Esophagus squamous epithelium (tissue), 5 donors: ENCODE measurements at places on chromosomes 13 and 19.

- DNase-seq: no peak
These were observed 6.9 kb downstream of the CAPN12 start for GRCh38 chr19:38737281-38737865.

DNA sequence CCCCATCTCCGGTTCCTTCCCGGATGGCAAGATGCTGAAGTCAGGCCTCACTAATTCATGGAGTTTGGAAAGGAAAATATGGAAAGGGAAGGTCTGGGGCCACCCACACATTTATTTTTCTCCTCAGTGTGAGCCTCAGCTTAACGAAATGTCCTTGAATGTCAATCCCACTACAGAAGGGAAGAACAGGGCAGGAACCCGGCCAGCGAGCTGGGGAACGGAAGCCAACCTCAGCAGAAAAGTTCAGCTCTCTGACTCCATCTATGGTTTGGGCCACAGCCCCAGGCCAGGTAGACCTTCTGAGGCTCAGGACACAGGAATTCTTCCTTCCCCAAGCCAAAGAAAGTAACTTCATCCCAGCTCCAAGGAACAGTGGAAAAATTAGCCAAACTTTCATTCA is 8.4 kb downstream of the C19orf12 start:
- no peak for DNase-seq

GRCh38 chr19:7866399-7867091 is 7.6 kb downstream of the PRR36 start:
- DNase-seq: no peak

DNA sequence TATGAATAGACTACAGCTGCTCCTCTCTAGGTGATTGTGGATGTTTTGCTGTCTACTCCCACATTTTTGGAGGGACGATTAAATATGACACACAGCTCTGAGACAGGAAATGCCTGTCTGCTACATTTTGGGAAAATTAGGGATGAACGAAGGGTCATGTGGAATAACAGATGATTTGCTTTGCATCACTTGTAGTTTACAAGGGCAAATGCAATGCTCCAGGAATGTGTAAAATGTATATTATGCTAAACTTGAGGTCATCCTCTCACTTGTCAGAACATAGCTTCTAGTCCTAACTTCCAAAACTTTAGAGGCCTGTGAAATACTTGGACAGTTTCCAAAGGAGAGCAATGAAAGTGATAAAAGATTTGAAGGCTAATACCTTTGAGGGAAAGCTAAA is 284.2 kb upstream of the DACH1 start:
- no peak for DNase-seq

DNA sequence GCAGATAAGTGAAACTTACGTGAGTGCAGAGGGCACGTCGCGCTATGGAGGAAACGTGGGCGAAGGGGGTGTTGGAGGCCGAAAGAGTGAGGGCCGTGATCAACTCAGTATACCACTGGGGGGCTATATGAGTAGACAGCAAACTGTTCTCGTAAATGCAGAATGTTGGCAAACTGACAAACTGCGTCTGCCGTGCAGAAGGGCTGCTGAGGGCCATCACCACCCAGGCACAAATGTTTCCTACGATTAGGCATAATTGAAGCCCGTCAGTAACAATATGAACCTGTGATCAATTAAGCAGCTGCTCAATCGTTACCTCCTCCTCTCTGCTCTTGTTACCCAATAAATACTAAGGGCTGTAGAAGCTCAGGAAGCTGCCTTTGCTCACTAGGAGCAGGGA is 17.3 kb upstream of the MADCAM1 start:
- DNase-seq: no peak

DNA sequence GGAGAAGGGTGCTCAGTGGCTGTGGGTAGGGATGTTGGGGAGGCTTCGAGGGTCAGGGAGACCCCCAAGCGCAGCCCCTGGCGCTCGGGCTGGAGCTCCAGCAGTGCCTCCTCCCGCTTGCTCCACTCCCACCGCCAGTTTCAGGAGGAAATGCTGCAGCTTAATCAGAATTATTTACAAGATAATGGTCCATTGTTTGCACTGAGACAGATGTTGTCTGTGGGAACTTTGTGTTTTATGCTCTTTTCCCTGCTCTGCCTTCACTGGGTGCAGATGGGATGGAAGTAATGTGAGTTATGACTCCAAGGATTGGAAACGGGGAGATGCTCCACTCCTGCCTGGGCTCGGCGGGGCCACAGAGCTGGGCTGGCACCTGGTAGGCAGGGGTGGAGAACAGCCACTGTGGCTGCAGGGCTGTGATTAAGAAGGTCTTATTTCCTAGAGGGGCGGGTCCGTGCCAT is 192.4 kb downstream of the ZNF536 start:
- no peak for DNase-seq

DNA sequence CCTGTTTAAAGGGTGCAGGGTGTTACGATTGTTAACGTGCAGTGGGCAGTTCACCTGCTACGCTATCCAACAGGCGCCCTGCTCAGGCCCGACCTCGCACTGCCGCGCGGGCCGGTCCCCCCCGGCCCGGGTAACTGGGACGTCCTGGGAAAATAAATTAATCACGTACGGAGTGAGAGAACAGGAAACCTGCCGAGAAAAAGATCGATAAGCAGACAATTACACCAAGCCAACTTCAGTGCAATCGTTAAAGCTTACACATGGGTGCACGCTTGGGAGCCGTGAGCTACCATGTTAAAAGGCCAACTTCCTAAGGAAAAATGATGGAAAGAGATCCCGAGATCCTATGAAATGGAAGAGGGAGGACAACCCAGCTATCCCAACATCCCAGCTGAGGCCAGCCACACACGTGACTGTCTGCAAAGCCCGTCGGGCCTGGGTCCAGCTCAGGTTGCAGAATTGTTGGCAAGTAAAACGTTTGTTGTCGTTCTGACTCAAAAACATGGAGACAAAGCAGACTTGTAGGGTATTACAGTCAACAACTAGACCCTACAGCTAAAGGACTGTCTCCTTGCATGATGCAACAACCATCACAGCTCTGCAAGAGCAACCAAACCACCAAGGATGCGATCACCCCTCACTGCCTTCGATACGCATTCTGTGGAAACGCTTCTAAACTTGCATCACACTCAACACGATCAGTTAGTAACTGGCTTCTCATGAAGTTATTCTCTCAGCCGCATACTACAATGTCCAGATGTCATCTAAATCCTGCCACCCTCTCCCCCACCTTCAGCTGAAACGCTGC is 741 bp upstream of the TUBGCP3 start:
- DNase-seq: no peak

DNA sequence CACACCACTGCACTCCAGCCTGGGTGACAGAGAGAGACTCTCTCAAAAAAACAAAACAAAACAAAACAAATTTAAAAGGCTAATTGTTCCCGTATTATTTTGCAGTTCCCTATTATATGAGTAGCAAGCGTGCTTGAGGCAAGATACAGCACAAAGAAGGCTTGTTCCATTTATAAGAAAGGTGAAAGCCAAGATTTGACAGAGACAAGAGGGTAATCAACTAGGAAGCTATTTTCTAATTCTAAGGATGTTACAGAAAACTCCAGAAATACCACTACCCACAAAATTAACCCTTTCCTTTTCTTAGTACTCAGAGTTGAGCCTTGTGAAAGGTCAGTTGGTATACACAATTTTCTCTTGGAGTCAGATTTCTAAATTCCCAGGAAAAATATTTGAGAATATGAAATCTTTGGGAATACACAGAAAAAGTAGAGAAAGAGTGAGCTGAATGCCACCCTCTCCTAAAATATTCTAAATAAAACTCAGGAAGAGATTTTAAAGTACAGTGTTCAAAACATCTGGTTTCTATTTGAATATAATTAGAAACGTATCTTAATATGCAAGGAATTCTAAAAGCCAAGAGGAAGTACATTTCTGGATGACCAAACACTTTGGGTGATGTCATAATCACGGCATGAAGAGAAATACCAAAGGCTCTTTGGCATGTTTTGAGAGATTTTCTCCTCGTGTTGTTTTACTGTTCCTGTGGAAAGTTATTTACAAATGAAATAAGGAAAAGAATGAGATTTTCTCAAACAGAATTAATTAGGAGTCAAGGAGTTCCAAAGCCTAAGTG is 63.0 kb upstream of the FLT1 start:
- DNase-seq: no peak

GRCh38 chr13:48188601-48189000 is 44.4 kb upstream of the ITM2B start:
- no peak for DNase-seq

GRCh38 chr19:5303208-5303607 is 37.4 kb downstream of the PTPRS start:
- no peak for DNase-seq

DNA sequence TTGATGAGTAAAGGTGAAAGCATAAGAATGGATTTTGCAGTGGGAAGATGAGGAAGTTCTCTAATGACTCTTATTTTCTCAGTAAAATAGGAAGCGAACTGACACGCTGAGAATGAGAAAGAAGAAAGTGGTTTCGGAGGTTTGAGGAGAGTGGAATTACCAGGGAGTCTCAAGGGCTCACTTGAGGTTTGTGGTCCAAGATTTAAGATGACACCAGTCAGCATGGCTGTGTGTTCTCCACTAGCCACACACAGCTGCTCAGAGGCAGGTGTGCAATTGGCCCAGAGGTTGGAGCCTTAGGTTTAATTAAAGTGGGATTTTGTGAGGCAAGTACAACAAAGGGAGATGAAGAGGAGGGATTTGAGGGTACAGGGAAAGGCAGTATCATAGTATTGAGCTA is 99.6 kb upstream of the NBEA start:
- no peak for DNase-seq

- DNase-seq: no peak
These were observed 128.0 kb downstream of the DCT start for GRCh38 chr13:94351292-94351990.

DNA sequence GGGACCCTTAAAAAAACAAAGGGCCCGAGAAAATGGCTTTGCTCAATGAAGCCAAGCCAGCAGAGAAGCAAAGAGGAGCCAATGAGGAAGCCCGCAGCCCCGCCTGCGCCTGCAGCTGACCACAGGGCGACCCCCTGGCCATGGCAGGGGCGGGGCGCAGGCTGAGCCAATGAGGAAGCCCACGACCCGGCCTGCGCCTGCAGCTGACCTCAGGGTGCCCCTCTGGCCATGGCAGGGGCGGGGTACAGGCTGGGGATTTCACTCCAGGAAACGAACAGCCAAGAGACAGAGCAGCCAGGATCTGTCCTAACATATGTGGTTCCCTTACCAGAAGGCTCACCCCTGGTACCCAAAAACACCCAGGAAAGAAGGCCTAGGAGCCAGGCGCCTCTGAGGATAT is 101.4 kb downstream of the STK24 start:
- no peak for DNase-seq

GRCh38 chr19:19477705-19478383 is 37.5 kb downstream of the TSSK6 start:
- DNase-seq: no peak

GRCh38 chr19:289651-290371 is 1.4 kb downstream of the PLPP2 start:
- DNase-seq: no peak

- no peak for DNase-seq
These were observed 5.5 kb upstream of the WTIP start for GRCh38 chr19:34475975-34476594.

GRCh38 chr13:32733690-32734089 is 147.4 kb downstream of the PDS5B start:
- DNase-seq: no peak
